ENCODE measurements at places on chromosomes 2 and 18. TPM values are rescaled to one million over a fixed set of nuclear protein-coding genes. Genes with fewer than 3 reads are reported as not detected.

DNA sequence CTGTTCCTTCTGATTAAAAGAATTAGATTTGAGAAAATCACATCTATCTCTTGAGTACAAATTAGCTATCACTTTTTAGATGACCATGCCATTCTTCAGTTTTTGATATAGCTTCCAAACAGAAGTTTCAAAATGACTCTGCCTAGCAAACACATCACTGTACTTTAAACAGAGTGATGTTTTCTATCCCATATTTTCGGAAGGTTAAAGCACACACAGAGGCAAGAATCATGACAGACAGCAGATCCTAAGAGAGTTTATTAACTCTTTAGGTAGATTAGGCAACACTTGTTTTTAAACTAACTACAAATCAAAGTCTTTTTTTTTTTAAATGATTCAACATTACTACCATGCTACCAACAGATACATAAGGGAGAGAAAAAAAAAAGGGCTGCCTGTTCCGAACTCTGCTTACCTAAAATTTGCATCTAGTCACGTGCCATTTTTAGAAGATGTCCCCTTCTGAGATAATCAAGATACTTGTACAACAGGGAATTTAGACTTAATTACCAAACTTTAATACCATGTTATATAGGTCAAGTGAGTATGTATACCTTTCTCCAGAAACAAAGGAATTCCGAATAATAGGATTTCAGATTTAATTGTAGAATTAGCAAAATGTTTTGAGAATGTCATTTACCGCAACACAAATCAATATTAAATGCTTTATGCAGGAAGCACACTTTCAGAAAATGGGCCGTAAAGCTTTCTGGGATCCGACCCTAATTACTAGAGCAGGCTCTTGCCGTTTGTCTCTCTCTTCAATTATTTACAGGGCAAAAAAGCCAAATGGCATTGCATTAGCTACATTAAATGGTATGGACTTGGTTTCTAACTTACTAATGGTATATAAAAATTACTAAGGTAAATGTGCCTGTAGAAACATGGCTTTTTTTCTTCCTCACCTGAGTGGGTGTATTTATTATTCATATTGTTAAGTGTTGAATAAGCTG lies 2.6 kb downstream of the RBMS1 start:
- no peak for DNase-seq
- H3K27me3 ChIP-seq, result no peaks in the 10 kb centered on the region
- H3K4me1 ChIP-seq, result peaks cover 27% of the 10 kb centered on the region
- H3K27ac ChIP-seq, result peak overlapping the region; percentile 98

DNA sequence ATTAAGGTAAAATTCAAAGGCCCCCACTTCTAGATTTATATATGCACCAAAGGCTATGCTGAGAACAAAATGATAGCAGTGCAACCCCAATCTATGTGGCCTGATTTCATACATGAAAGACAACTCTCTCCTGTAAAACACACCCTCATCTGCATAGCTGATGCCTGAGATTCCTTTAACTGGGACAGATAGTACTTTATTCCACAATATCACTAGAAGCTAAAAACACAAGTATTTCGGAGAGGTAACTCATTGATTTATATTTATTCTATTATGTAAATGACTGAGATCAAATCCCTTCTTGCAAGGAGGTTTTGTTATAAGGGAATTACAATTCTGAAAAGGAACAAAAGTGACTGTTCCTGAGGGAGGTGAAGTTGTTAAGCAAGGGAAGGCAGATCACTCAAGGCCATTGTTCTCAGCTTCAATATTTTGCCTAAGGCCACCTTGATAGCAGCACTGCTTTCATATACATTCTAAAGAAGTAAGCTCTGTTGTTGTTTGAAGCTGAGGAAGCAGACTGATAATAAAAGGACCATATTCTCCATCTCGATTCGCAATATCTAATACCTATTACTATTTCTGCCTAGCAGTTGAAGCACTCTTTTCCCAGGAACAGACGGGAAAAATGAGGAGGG lies 471.0 kb upstream of the CDH7 start:
- no peaks in the 10 kb centered on the region for H3K36me3 ChIP-seq
- DNase-seq, result no peak
- no peak overlapping the region for H3K27ac ChIP-seq
- no peak overlapping the region for H3K4me3 ChIP-seq
- no peaks in the 10 kb centered on the region for H3K4me1 ChIP-seq
- H3K27me3 ChIP-seq, result no peaks in the 10 kb centered on the region

Gene CCDC141
- total RNA-seq, result 14.8 TPM

- no peak overlapping the region for H3K27ac ChIP-seq
- peaks cover 47% of the 10 kb centered on the region for H3K27me3 ChIP-seq
- DNase-seq, result no peak
- no peak overlapping the region for H3K4me3 ChIP-seq
- H3K4me1 ChIP-seq, result peaks cover 3% of the 10 kb centered on the region
Measured at GRCh38 chr18:55932675-55933074, 344.7 kb upstream of the TCF4 start.

DNA sequence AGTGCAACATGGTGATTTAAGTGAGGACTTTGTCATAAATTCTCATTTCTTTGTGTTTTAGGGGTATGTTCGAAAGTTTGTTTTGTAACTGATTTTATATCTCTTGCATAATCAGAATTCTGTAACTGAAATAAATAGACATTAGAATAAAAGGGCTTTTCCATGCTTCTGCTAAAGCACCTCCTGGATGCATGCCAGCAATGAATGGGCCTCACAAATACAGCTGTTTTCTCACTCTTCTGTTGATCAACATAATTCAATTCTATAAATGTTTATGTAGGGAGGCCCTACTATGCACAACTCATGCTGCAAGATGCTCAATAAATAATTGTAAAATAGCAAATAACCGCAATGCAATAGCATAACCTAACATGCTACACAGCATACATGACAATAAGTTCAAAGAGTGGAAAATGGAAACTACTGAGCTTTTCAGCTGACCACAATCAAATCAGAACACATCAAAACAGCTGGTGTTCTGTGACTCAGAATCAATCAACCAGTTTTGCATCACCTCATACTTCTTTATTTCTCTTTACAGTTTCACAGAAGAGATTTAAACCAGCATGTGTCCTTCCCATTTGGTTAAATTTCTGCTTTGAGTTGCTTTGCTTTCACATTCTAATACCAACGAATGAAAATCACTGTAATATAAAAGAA lies 11.0 kb downstream of the CDH7 start:
- H3K4me3 ChIP-seq, result no peak overlapping the region
- no peak for DNase-seq
- H3K27ac ChIP-seq, result no peak overlapping the region
- H3K4me1 ChIP-seq, result peaks cover 9% of the 10 kb centered on the region

GRCh38 chr2:178202927-178203326 lies 8.6 kb downstream of the OSBPL6 start:
- H3K36me3 ChIP-seq, result no peaks in the 10 kb centered on the region
- H3K27me3 ChIP-seq, result peaks cover 10% of the 10 kb centered on the region
- H3K4me1 ChIP-seq, result peaks cover 3% of the 10 kb centered on the region

Gene DYSF
- 1.6 TPM for total RNA-seq

DNA sequence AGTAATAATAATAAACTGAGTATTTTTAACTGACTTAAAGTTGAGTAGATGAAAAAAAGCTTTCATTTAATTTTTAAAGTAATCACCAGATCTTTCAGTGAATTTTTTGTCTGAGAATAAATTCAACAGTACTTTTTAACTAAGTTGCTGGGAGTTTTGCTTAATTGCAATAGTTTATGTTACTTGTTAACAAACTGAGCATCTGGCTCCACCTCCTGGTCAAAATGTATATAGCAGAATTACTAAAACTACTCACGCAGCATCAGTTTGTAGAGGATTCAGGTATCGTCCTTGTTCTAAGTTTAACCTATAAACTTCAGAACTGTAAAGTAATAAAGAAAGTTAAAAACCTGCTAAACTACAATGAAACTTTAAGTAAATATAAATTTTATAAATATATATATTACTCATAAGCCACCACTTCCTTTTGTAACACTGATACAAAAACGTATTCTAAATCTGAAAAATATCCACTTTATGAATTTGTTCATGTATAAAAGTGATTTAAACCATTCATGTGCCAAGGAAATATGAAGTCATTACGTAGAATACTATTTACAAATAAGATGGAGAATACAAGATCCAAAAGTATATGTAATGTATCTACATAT lies 21.3 kb downstream of the NOL10 start:
- no peak overlapping the region for H3K27ac ChIP-seq
- H3K4me3 ChIP-seq, result no peak overlapping the region
- H3K36me3 ChIP-seq, result peaks cover 4% of the 10 kb centered on the region
- H3K4me1 ChIP-seq, result no peaks in the 10 kb centered on the region

- no peak for DNase-seq
- peak overlapping the region; percentile 97 for H3K27ac ChIP-seq
- H3K27me3 ChIP-seq, result peaks cover 3% of the 10 kb centered on the region
Measured at GRCh38 chr18:48780201-48780912, 170.4 kb downstream of the SMAD7 start.

Gene MAPK4
- 16.3 TPM for total RNA-seq

GRCh38 chr2:151191001-151191400 lies 70.7 kb downstream of the RBM43 start:
- no peak overlapping the region for H3K4me3 ChIP-seq
- H3K27ac ChIP-seq, result no peak overlapping the region
- no peak for DNase-seq
- H3K27me3 ChIP-seq, result no peaks in the 10 kb centered on the region
- no peaks in the 10 kb centered on the region for H3K36me3 ChIP-seq

- no peak overlapping the region for H3K4me3 ChIP-seq
- no peaks in the 10 kb centered on the region for H3K4me1 ChIP-seq
- H3K36me3 ChIP-seq, result no peaks in the 10 kb centered on the region
- peaks cover 34% of the 10 kb centered on the region for H3K27me3 ChIP-seq
- peak; percentile 50 for DNase-seq
Measured at GRCh38 chr18:59823596-59824195, 76.1 kb upstream of the PMAIP1 start.

- no peak overlapping the region for H3K4me3 ChIP-seq
- H3K4me1 ChIP-seq, result no peaks in the 10 kb centered on the region
- H3K27ac ChIP-seq, result no peak overlapping the region
- DNase-seq, result no peak
Measured at GRCh38 chr18:12056034-12056883, 37.4 kb upstream of the ANKRD62 start.

Gene CBLN2
- 0.18 TPM for total RNA-seq

Gene MOB4
- total RNA-seq, result 29.8 TPM

GRCh38 chr2:180364719-180365118 lies 357.6 kb upstream of the CWC22 start:
- peaks cover 10% of the 10 kb centered on the region for H3K4me1 ChIP-seq
- H3K27me3 ChIP-seq, result no peaks in the 10 kb centered on the region
- DNase-seq, result no peak

DNA sequence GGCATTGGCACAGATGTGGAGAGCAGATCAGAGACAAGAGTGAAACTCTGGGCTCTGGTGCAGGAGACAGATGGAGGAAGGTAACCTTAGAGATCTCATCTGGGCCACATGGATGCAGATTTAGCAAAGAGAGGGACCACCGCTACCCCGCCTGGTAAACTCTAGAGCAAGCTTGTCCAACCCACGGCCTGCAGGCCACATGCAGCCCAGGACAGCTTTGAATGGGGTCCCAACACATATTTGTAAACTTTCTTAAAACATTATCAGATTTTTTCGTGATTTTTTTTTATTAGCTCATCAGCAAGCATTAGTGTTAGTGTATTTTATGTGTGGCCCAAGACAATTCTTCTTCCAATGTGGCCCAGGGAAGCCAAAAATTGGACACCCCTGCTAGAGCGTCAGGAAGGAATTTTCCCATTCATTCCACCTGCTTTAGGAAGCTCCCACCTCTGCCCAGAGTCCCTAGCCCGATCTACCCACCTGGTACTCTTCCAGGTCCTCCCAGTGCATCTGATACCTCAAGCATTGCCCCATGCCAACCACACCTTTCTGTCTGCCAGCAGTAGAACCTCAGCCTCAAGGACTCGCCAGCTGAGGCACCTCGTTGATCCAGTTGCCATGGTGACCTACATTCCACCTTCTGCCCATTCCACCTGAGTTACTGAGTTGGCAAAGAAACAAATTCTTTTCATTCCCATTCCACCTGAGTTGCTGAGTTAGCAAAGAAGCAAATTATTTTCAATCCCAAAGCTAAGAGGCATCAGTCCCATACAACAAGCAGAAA lies at the start of gene CIB4:
CIB4 (minus strand) TSS at position 586 of the 784 bp plus-strand sequence; CDS start at position 534, 52 bp downstream.
- H3K27me3 ChIP-seq, result peaks cover 18% of the 10 kb centered on the region
- H3K27ac ChIP-seq, result no peak within 1 kb of the TSS
- H3K4me3 ChIP-seq, result no peak within 1 kb of the TSS
- H3K4me1 ChIP-seq, result peaks cover 10% of the 10 kb centered on the region

Gene LIPG
- total RNA-seq, result 34.4 TPM

Gene MC2R
- total RNA-seq, result not detected

Gene STARD6
- not detected for total RNA-seq

Gene IL1B
- total RNA-seq, result not detected

- no peaks in the 10 kb centered on the region for H3K36me3 ChIP-seq
- H3K4me1 ChIP-seq, result no peaks in the 10 kb centered on the region
- no peak overlapping the region for H3K27ac ChIP-seq
Measured at GRCh38 chr2:60053791-60054190, 499.7 kb downstream of the BCL11A start.

GRCh38 chr18:80246445-80247392 lies 595 bp downstream of the PARD6G start:
- H3K27me3 ChIP-seq, result peaks cover 24% of the 10 kb centered on the region
- peak; percentile 57 for DNase-seq
- no peaks in the 10 kb centered on the region for H3K4me1 ChIP-seq

Gene ICA1L
- 17.8 TPM for total RNA-seq

- H3K4me1 ChIP-seq, result peaks cover 17% of the 10 kb centered on the region
- DNase-seq, result no peak
- H3K36me3 ChIP-seq, result peaks cover 8% of the 10 kb centered on the region
- peak overlapping the region; percentile 87 for H3K27ac ChIP-seq
Measured at GRCh38 chr2:73021371-73022010, 50.0 kb downstream of the SFXN5 start.

DNA sequence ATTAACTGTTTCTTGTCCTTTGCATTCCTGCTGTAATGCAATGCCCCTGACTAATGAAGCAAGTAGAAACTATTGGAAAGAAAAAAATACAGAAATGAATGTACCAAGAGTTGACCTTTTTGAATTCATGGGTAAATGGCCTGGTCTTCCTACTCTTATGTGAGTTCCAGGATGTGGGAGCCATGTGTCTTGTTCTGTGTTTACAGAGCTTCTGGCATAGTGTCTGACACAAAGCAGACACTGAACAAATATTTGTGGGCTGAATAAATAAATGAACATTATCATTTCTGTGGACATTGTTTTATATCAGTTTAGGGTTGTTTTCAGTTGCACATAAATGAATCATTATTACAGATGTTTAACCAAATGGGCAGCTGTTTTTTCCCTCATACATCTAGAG lies 155.5 kb downstream of the CD8B2 start:
- H3K27ac ChIP-seq, result no peak overlapping the region
- H3K4me1 ChIP-seq, result peaks cover 14% of the 10 kb centered on the region
- peaks cover 63% of the 10 kb centered on the region for H3K27me3 ChIP-seq
- H3K4me3 ChIP-seq, result no peak overlapping the region

Gene CFAP65
- 0.67 TPM for total RNA-seq

All from progenitor cell of endocrine pancreas (in vitro differentiated cells).